DND-41 (cell line): ENCODE measurements at places on chromosomes 11 and 22.

- no peak for DNase-seq
Measured at GRCh38 chr11:42234451-42234951, 775.0 kb upstream of the LRRC4C start.

- DNase-seq, result no peak
Measured at GRCh38 chr11:63417174-63417852, 47.7 kb downstream of the SLC22A9 start.

DNA sequence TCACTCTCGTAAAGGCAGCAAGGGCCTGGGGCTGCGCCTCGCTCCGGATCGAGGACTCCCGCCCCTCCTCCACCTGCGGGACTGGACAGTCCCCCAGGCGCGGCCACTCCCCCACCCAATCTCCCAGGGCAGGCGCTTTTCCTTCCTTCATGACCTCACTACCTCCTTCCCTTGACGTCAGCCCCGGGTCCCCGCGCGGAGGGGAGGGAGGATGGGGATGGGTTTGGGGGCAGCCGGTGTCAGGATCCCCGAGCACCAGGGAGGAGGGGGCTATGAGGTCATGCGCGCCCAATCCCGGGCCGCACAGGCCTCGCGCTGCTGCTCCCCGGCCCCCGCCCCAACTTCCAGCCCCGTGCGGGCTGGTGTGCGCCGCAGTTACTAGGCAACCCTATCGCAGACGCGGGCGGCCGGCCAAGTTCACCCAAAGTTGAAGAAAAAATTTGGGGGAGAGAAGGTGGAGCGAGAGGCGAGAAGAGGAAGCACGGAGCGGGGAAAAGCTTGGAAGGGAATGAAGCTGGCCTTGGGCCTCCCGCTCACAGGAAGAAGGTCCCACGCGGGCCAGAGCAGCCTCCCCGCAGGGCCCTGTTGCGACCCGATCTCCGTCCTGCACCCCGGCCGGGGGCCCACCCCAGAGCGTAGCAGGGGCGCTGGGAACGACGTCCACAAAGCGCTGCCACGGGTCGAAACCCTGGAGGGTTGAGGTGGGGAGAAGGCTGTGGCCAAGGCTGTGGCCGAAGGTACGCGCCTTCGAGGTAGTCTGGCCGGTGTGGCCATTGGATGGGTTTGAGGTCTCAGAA is 8.3 kb downstream of the WT1 start:
- no peak for DNase-seq

DNA sequence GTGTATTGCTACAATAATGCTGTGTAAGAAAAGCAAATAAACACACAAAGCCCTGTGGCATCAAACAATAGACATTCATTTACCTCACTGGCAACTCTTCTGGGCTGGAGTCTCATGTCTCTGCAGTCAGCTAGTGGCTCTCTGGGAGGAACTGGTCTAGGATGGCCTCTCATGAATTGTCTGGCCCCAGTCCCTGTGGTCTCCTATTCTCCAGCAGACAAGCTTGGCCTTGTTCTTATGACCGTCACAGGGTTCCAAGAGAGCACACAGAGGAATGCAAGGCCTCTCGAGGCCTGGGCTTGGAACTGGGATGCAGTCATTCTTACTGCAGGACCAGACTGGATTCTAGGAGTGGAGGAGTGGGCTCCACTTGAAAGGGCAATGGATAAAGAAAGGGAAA is 141.2 kb upstream of the NTM start:
- DNase-seq, result no peak

DNA sequence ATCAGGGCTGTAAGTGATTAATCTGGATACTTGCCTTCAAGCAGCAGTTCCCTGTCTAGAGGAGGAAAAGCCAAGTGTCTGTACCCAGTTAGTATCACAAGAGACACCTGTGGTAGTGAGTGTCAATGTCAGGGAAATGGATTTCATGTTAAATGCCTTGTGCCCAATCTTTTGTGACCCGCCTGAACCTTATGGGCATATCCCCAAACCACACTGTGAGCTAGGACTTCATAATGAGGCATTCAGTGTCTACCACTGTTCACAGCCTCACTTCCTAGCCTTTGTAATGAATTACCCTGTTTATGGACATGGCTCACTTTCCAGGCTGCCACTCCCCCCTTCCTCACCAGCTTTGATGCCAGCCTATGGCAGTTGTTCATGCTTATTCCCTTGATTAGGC is 125.1 kb downstream of the TRIM44 start:
- DNase-seq, result no peak

- no peak for DNase-seq
Measured at GRCh38 chr22:46900549-46900948, 138.1 kb downstream of the TBC1D22A start.

GRCh38 chr11:119316016-119316728 is 758 bp downstream of the MCAM start:
- DNase-seq, result no peak
